ENCODE measurements at places on chromosomes 5 and 9. TPM values are rescaled to one million over a fixed set of nuclear protein-coding genes. Genes with fewer than 3 reads are reported as not detected.

DNA sequence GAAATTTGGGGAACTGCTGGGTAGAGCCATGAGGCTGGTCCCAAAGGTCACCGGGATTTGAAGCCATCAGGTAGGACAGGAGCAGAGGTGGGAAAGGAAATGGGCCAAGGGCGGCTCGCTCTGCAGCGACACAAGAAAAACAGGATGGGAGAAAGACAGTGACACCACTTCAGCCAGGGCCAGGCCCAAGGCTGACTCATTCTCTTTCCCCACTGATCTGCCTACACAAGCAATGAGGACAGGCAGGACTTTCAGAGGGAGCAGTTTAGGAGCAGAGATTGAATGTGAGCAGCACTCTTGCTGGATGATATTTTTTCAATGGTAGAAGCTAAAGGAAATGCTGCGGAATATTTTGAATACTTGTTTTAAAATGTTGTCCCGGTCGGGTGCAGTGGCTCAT, 3.5 kb downstream of the RUFY1 start:
- H3K4me3 ChIP-seq, result no peak overlapping the region
- H3K36me3 ChIP-seq, result peaks cover 3% of the 10 kb centered on the region
- peaks cover 15% of the 10 kb centered on the region for H3K4me1 ChIP-seq
- DNase-seq, result no peak
- no peaks in the 10 kb centered on the region for H3K27me3 ChIP-seq

GRCh38 chr9:85536076-85536475, 205.7 kb downstream of the AGTPBP1 start:
- DNase-seq, result no peak
- no peak overlapping the region for H3K27ac ChIP-seq
- H3K36me3 ChIP-seq, result no peaks in the 10 kb centered on the region
- no peaks in the 10 kb centered on the region for H3K27me3 ChIP-seq

GRCh38 chr5:34978681-34979080, 49.3 kb downstream of the DNAJC21 start:
- H3K27ac ChIP-seq, result no peak overlapping the region
- H3K4me1 ChIP-seq, result no peaks in the 10 kb centered on the region
- no peaks in the 10 kb centered on the region for H3K36me3 ChIP-seq
- H3K4me3 ChIP-seq, result no peak overlapping the region

DNA sequence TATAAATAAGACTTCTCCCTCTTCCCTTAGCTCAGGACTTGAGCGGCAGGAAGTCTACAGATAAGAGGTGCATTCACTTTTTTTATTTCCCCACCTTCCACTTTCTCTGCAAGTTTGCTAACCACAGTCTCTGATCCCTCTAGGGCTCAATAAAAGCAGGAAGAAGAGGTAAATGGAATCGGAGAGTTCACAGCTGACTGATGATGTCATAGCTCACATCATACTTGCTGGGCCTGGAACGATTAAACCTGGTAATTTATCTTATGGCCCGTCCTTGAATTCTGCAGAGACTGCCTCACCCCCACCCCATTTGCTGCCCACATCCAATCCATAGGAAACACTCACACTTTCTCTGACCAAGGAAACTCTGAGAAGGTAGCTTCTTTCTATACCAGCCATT, 62.9 kb downstream of the DRD1 start:
- no peaks in the 10 kb centered on the region for H3K27me3 ChIP-seq
- no peak overlapping the region for H3K27ac ChIP-seq
- no peak overlapping the region for H3K4me3 ChIP-seq
- DNase-seq, result no peak
- no peaks in the 10 kb centered on the region for H3K4me1 ChIP-seq

- H3K27ac ChIP-seq, result no peak overlapping the region
- DNase-seq, result no peak
- H3K4me1 ChIP-seq, result peaks cover 69% of the 10 kb centered on the region
- no peak overlapping the region for H3K4me3 ChIP-seq
- no peaks in the 10 kb centered on the region for H3K27me3 ChIP-seq
These were observed 73.2 kb upstream of the STXBP1 start for GRCh38 chr9:127538849-127539258.

DNA sequence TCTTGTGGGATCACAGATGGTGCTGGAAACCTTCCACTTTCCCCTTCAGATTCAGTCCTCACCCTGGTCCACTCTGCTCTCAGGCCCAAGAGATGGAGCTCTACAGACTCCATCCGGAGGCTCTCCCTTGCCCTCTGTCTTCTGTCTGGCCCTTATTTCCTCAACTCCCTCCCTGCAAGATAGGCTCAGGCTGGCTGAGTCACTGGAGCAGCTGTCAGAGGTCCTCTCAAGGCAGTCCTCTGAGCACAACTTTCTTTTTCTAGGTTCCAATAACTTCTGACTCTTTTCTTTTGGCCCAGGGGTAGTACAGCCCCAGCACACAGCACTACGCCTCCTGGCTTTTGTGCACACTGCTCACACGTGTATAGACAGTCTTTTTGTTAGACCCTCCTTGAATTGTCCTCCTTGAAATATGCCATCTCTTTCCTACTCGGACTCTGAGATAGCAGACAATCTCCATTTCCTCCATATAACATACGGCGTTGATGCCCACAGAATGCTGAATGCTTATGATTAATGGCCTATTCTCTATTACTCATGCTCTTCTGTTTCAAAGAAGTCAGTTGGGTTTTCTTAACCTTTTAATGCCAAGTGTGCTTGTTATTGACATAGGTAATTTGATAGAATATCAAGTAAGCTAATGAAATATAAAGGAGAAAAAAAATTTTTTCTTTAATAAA, 193.1 kb downstream of the SLC12A2 start:
- H3K27ac ChIP-seq, result no peak overlapping the region
- H3K4me3 ChIP-seq, result no peak overlapping the region
- no peaks in the 10 kb centered on the region for H3K27me3 ChIP-seq
- H3K36me3 ChIP-seq, result no peaks in the 10 kb centered on the region
- no peaks in the 10 kb centered on the region for H3K4me1 ChIP-seq
- no peak for DNase-seq

DNA sequence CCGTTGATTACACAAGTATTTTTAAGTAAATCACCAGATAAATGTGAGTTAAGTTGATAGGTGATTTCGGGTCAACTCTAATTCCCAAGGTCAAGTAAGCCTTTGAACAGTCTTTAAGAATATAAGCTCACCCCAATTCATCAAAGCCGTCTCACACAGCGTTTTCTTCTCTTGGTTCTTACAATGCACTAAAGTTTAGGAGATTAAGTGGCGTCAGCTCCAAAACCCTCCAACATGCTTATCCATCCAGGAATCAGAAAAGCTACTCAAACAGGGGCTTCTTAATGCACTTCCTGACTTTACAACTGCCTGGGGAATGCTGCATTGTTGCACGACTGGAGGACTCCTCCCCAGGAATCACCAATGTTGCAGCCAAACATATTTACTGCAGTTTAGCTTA, 206.2 kb upstream of the EFNA5 start:
- no peak overlapping the region for H3K27ac ChIP-seq
- no peaks in the 10 kb centered on the region for H3K27me3 ChIP-seq
- H3K36me3 ChIP-seq, result peaks cover 3% of the 10 kb centered on the region
- H3K4me1 ChIP-seq, result peaks cover 17% of the 10 kb centered on the region
- no peak overlapping the region for H3K4me3 ChIP-seq
- DNase-seq, result no peak

DNA sequence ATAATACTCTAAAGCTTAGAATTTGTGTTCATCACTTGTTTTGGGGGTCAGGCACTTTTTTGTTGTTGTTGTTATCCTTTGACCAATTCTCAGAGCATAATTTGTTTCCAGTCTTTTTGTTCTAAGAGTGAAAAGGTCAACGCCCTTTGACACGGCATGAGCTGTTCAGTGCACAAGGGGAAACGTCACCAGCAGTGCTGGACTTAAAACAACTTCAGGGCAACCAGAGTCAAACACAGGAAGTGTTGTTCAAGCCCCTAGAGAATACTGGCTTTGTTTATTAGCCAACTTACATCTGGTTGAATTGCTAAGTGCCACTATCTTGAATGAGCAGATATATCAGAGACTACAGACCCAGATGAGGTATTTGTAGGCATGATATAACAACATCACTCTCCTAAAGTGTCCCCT, 368.9 kb downstream of the TMEM161B start:
- DNase-seq, result peak; percentile 62
- H3K36me3 ChIP-seq, result no peaks in the 10 kb centered on the region
- H3K4me3 ChIP-seq, result no peak overlapping the region
- peak overlapping the region; percentile 73 for H3K27ac ChIP-seq
- peaks cover 3% of the 10 kb centered on the region for H3K4me1 ChIP-seq

- H3K4me1 ChIP-seq, result no peaks in the 10 kb centered on the region
- no peak for DNase-seq
- no peak overlapping the region for H3K4me3 ChIP-seq
- H3K36me3 ChIP-seq, result no peaks in the 10 kb centered on the region
- no peaks in the 10 kb centered on the region for H3K27me3 ChIP-seq
- H3K27ac ChIP-seq, result no peak overlapping the region
These were observed 78.1 kb upstream of the DAP start for GRCh38 chr5:10839118-10839517.

DNA sequence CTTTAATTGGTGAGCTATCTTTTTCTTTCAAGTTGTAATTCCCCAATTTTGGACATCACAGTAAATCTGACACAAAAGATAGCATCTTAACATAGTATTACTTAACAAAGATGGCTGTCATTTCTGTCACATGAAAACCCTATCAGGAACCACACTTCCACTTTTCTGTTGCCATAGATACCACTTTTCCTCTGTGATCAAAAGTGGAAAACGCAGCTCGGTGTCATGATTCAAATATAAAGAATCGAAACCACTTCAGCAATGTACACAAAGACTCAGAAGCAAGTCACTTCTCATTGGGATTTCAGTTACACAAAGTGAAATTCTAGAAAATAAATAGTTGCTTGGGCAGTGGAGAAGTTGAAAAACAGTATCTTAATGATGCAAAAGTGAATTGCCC, 524.9 kb upstream of the ITGA1 start:
- H3K36me3 ChIP-seq, result no peaks in the 10 kb centered on the region
- H3K27ac ChIP-seq, result no peak overlapping the region
- no peaks in the 10 kb centered on the region for H3K27me3 ChIP-seq
- H3K4me3 ChIP-seq, result no peak overlapping the region

DNA sequence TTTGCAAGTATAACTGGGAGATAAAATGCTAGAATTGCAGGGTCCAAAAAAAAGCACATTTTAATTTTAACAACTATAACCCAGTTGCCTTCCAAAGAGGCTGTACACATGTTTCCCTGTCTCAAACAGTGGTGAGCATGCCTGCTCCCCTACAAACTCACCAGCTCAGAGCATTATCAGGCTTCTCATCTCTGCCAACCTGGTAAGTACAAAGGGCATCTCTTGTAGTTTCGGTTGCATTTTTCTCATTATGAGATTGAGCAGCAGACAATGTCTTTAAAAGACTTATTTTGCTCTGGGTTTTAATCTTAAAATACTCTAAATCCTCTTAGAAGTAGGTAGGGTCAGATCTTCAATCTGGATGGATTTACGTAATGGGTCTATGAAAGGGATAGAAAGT, 107.1 kb upstream of the MSX2 start:
- no peaks in the 10 kb centered on the region for H3K27me3 ChIP-seq
- H3K27ac ChIP-seq, result no peak overlapping the region
- H3K36me3 ChIP-seq, result no peaks in the 10 kb centered on the region
- no peak overlapping the region for H3K4me3 ChIP-seq
- DNase-seq, result no peak
- no peaks in the 10 kb centered on the region for H3K4me1 ChIP-seq

Gene PCDHGB4
- 14.9 TPM for total RNA-seq

Gene DND1
- 0.40 TPM for total RNA-seq

Gene NME5
- total RNA-seq, result 21.0 TPM

Gene CER1
- total RNA-seq, result 0.72 TPM

Gene CD72
- 1.7 TPM for total RNA-seq

Gene ADGRD2
- total RNA-seq, result 4.3 TPM

Gene AGXT2
- 0.11 TPM for total RNA-seq
